Ammon's horn (tissue), 1 donor: ENCODE measurements at places on chromosomes 4 and X.

DNA sequence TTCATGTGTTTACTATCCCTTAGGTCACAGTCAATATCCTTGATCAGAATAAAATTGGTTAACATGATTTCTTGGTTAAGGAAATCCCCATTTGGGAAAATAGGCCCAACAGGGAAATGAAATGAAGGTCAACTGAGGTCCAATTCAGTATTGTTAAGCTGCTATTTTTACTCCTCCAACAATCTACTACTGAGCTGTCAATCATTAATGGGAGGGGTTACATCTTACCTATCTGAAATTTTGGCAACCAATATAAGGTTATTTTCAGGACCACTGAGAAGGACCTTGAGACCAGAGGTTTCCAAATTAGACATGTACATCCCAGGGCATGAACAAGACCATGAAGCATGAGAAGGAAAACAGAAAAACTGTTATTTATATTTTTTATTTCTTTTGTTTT, 64.2 kb upstream of the ALG13 start:
- no peak for DNase-seq

GRCh38 chrX:16185725-16186136, 18.4 kb downstream of the MAGEB17 start:
- no peak for DNase-seq

GRCh38 chr4:182680234-182680653, 236.9 kb downstream of the DCTD start:
- DNase-seq, result peak; percentile 24

DNA sequence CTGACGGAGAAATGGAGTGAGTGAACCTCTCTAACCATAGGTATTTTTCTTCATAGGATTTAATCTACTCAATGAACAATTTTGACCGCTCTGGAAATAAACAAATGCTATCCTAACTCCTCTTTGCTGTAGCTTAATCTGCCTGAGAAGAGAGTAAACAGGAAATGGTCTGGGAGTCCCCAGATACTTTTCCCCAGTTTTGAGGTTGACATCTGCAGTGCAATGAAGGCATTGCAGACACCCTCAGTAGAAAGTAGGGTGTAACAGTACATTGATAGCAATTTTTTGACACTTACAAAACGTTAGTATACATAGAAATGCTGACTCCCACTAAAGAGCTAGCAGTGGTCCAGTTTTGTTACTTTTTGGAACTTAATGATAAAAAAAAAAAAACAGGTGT, 495.9 kb upstream of the FAM241A start:
- DNase-seq, result no peak

GRCh38 chrX:47232803-47233332, at the start of gene USP11:
USP11 (plus strand) TSS chrX:47233009; CDS start chrX:47233044, 35 bp downstream.
- peak; percentile 52 for DNase-seq

DNA sequence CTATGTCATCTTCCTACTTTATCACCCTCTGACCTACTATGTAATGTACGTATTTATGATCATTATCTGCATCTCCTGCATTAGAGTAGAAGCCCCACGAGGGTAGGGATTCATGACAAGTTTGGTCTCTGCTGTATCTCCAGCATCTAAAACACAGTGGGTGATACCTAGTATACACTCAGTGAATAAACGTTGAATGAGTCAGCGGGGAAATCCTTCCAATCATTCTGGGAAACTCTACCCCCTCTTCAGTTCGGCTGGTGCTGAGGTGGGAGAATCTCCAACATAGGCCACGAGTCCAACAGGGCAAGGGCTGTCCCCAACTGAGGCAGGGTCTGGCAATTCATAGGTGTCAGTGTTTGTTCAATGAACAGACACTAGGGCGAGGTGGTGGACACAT, 74.4 kb upstream of the EFNB1 start:
- no peak for DNase-seq

GRCh38 chr4:125368671-125369081, 53.9 kb downstream of the FAT4 start:
- DNase-seq, result no peak
